ENCODE measurements at places on chromosomes 6 and 20.
A peak's percentile ranks its signal among the peaks of the same experiment; 100 is the strongest.

DNA sequence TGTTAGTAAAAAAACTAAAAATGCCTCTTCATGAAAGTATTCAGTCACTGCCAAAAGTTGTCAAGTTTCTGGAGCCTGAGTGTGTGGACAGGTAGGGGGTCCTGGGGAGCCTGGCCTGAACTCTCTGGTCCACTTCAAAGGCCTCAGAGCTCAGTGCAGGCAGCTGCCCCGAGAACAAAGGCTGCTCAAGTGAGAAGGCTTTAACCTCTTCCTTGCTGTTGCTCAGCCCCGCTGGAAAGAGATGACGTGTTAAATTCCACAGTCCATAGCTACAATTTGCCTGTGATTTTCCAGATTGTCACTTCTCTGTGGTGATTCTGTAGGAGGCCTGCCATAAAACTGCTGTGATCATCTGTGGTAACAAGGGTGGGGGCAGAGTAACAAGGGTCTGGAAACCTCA is 96.9 kb downstream of the FAM120B start:
- DNase-seq: no peak

- DNase-seq: peak; percentile 26
Measured at GRCh38 chr6:33840048-33840926, 36.5 kb upstream of the MLN start.

GRCh38 chr6:72703093-72703492 is 81.2 kb downstream of the KCNQ5 start:
- no peak for DNase-seq

DNA sequence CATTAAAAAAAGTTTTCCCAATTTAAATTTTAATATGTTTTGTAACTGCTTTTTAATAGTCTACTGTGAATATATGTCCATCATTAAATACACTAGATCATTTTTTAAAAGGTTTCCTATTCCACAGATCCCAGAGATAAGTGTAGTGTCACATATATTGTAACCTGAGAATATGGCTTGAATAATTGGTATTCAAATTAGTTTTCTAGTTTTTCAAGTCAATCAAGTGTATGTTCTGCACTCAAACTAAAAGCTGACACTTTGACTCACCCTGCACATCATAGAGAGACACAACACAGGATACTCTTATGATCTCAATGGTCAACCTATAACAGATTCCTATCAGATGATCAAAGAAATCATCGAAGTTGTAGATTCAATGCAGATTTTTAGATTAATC is 49.1 kb downstream of the ZHX3 start:
- no peak for DNase-seq

GRCh38 chr6:137530404-137530803 is 36.2 kb upstream of the OLIG3 start:
- DNase-seq: no peak

GRCh38 chr6:106325336-106326178 is at the start of gene ATG5:
Gene ATG5, minus strand, starts transcription at chr6:106325760. Its CDS starts 9,552 bp downstream, at chr6:106316208.
- peak; percentile 100 for DNase-seq

DNA sequence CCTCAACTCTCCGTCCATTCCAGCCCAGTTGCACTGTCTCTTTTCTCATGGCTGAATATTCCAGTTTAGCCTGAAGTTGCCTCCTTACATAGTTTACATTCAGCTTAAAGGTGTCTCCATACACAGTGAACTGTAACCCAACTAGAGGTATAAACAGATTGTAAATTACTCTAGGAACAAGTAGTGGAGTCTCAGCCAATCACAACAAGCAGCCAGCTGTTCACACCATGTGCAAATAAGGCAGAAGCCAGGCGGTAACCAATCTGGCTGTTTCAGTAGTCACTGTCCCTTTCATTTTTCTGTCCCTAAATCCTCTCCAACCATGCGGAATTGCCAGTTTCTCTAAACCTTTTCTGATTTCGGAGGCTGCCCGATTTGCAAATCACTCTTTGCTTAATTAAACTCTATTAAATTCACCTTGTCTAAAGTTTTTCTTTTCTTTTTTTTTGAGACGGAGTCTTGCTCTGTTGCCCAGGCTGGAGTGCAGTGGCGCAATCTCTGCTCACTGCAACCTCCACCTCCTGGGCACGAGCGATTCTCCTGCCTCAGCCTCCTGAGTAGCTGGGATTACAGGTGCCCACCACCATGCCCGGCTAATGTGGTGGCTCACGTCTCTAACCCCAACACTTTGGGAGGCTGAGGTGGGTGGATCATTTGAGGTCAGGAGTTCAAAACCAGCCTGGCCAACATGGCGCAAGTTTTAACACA is 37.6 kb upstream of the GFOD1 start:
- DNase-seq: no peak

- no peak for DNase-seq
Measured at GRCh38 chr6:107060704-107061103, 32.7 kb downstream of the MTRES1 start.

- DNase-seq: no peak
Measured at GRCh38 chr6:125962900-125963497, 6.4 kb downstream of the HINT3 start.

DNA sequence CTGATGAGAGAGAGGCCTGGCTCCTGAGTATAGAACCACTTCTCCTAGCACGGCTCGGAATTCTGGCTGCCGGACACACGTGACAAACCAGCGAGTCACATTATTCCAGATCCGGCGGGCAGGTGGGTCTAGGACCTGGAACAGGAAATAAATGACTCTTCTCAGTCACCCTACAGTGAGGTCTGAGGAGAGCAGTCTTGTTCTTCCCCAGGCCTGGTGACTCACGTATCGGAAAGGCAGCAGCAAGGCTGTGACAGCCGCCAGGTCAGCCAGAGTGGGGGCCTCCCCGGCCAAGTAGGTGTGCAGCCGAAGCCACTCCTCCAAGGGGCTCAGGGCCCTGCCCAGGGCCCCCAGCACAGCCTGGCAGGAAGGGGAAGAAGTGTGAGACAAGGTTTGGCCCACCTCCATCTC is 2.8 kb downstream of the VARS1 start:
- no peak for DNase-seq

DNA sequence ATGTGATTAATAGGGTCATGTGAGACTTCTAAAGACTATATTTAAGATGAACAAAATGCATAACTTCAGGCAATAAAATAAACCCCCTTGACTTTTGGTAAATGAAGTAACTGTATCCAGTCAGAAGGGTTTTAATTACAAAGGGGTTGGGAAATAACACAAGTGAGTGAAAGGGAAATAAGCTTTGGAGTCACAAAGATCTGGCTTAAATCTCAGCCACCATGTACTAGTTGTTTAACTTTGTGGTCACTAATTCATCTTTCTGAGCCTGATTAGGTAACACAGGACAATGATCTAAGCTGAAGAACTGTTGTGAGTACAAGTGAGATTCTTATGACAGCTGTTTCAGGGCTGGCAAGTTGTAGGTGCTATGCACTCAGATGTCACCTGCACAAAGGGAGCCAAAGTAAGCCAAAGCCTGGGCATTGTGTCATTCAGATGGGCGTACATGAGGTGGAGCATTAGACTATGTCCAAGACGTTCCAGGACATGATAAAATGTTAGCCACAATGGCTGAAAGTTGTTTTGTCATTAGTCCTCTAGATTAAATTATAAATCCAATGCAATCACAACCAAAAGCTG is 13.8 kb downstream of the TOMM34 start:
- no peak for DNase-seq

DNA sequence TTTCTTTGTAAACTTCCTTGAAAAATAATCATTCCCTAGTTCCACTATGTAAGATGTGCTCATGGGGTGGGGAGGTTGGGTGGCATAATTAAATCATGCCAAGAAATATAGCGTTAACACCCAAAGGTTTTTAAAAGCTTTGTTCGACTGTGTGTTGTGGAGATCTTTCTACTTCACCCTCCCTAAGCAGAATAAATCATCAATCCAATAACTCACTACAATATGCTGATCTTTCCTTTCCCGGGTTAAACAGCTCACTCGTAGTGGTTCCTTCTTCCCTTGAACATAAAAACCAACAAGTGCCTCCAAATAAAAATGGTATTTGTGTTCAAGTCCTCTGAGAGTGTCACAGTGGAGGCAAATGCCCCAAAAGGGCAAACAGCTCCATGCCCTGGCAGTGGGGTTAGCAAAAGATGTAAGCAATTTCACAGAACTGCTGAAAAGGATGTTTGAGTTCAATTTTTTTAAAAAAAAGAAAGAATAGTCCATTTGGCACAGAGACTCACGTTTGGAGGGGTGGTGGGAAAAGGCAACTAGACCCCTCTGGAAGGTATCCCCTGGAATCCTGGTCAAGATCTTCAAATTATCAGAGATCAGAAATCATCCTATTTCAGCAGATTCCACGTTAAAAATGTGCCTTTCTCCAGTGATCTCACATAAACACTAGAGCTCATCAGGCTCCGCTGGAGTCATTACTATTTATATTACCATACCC is 99.1 kb downstream of the TFAP2A start:
- DNase-seq: no peak

GRCh38 chr6:120899932-120900331 is 434.3 kb downstream of the TBC1D32 start:
- DNase-seq: no peak

DNA sequence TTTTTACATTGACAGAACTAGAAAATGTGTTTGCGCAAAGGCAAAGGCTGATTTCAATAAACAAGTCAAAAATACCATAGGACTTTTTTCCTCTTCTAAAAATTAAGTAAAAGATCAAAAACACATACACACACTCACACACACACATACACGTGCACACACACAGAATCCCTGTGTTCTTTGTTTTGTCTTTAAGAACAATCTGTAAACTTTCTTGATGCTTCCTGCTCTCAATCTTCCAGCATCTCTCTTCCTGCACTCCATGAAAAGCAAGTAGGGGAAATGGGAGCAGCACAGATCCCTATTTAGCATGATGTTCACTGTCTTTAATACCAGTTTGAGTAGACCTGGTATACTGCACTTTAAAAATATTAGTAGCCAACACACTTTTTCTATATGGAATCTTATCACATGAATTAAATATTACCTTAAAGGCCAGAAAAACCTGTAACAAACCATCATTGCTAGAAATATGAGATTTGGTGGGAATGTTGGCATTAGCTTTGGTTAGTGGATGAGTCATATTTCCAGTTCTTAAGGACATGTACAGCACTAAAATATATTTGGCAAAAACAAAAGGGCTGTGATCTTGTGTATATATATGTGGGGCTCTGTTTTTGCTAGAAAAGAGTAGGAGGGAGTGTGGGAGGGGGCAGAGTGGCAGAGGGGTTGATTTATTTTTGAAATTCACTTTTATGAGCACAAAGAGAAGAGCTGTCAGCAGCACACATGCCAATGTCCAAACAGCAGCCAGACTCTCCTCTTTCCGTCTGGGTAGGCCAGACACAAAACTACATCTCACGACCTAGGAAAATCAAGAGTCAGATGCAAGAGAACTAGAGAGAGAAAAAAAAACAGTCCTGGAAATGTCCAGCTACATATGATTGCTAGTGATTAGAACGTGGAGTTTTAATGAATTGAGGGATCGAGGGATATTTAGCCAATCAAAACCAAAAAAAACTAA is 4.6 kb downstream of the PTPRK start:
- DNase-seq: no peak

DNA sequence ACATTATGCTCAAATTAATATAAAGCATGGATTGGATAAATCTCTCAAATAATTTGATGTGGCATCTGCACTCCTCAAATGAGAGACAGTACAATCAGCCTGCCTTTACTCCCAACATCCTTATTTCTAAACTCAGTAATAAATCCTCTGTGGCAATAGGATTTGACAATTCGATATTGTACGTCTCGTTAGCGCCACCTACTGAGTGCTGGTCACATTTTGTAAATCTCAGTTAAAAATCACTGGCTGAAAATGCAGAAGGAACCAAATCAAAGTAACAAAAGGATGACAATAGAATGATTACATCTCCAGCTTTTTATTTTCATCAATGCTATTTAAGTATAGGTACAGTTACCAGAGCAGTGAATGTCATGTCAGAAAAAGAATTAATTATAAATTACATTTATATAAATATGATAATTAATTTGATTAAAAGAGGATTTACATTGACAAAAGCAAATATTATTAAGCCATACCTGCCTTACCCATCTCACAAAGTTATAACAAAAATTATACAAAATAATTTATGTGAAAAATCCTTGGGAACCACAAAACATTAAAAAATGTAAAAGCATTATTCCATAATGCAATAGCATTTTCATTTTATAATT is 20.2 kb upstream of the GJE1 start:
- DNase-seq: peak; percentile 38

- no peak for DNase-seq
Measured at GRCh38 chr20:44586289-44586911, 4.0 kb downstream of the PKIG start.

Measured in CD4-positive, alpha-beta T cell treated with Interleukin-6 at 100 ng/mL for 8 hours (primary cell).